ENCODE measurements at places on chromosomes 16 and 17. TPM values are rescaled to one million over a fixed set of nuclear protein-coding genes. Genes with fewer than 3 reads are reported as not detected.

GRCh38 chr17:57902117-57902799 is 52.4 kb upstream of the MRPS23 start:
- DNase-seq = no peak

GRCh38 chr16:78791011-78791410 is 691.6 kb downstream of the WWOX start:
- no peak for DNase-seq

- no peak for DNase-seq
Measured at GRCh38 chr17:77423589-77424451, 283.1 kb downstream of the SEC14L1 start.

- peak; percentile 41 for DNase-seq
Measured at GRCh38 chr16:4306470-4307214, 9.2 kb upstream of the GLIS2 start.

NRN1L gene
- polyA plus RNA-seq = not detected

CLN3 gene
- 27.3 TPM for polyA plus RNA-seq

Measured in naive thymus-derived CD4-positive, alpha-beta T cell (primary cell).